ENCODE measurements at places on chromosomes 16 and 17.

DNA sequence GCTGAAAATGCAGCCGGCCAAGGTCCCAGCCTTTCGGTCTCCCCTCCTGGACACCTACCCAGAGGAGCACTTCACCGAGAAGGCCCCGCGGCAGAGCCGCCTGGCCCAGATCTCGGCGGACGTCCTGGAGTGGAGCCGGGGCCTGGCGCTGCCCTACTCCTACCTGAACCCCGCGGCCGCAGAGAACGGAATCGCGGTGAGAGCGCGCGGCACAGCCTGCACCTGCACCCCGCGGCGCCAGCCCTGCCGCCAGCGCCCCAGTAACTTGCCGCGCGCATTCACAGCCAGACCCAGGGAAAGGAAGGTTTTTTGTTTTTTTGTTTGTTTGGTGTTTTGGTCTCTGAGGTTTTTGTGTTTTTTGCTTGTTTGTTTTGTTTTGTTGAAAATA lies 15.2 kb downstream of the ALOX12B start:
- no peak for DNase-seq

- peak; percentile 34 for DNase-seq
Observed at GRCh38 chr17:39238311-39238972, 12.7 kb upstream of the STAC2 start.

- no peak for DNase-seq
Observed at GRCh38 chr16:78100112-78100467, 636 bp downstream of the WWOX start.

GRCh38 chr17:10063730-10064241 lies 134.6 kb downstream of the GAS7 start:
- no peak for DNase-seq

DNA sequence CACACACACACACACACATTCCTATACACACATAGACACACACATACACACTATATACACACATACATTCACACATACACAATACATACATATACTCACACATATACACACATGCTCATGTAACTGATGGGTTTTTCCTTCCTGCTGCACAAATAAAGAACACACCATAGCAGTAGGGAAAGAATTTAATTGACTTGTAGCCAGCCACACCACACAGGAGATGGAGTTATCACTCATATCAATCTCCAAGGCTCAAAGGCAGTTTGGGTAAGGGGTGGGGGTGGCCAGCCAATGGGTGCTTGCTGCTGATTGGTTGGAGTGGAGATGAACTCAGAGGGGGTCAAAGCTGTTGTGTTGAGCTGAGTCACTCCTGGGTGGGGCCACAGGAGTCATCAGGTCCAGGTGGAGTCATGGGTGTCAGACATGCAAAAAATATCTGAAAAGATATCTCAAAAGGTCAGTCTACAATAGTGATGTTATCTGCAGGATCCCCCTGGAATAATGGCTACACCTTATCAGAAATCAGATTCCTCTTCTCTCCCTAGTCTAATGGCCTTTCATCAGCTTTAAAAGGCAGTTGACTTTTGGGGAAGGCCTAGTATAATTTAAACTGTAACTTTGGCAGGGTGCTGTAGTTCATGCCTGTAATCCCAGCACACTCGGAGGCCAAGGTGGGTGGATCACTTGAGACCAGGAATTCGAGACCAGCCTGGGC lies 46.1 kb downstream of the WSB1 start:
- DNase-seq: no peak

- DNase-seq: peak; percentile 20
Observed at GRCh38 chr17:67139784-67140665, 95.7 kb downstream of the CACNG1 start.

GRCh38 chr16:51427085-51427484 lies 276.0 kb upstream of the SALL1 start:
- DNase-seq: no peak

DNA sequence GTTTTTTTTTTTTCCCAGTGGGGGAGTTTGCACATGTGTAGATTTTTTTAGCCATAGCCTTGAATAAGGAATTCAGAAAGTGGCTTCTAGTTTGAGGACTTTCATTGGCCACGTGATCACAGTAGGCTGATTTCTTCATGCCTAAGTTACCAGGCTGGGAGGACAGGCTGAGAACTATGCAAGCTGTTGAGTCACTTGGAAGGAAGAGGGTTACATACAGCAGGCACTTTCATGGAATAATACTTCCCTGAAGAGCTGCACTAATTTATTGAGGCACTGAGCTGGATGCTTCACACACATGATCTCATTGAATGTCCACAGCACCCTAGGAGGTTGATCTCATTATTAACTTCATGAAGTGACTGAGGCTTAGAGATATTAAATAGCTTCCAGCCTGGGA lies 22.8 kb downstream of the PRKCB start:
- no peak for DNase-seq

DNA sequence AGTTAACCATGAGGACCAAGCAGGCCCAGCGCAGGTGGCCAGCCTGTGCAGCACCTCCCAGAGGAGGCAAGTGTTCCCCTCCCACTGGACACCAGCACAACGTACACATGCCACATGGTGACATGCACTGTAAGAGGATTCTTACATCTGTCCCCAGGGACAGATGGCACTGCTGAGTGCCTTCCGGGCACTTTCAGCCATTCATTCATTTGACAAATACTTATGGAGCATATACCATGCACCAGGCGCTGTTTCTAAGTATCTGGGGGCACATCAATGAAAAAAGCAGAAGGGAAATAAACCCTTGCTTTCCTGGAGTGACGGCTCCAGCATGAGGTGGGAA lies 79.6 kb downstream of the GAS7 start:
- no peak for DNase-seq

GRCh38 chr17:66190738-66191592 lies 968 bp downstream of the CEP112 start:
- peak; percentile 24 for DNase-seq

GRCh38 chr17:43536236-43536992 lies 9.7 kb downstream of the ETV4 start:
- no peak for DNase-seq

- DNase-seq: peak; percentile 30
Observed at GRCh38 chr16:80720804-80721371, 83.5 kb downstream of the CDYL2 start.

DNA sequence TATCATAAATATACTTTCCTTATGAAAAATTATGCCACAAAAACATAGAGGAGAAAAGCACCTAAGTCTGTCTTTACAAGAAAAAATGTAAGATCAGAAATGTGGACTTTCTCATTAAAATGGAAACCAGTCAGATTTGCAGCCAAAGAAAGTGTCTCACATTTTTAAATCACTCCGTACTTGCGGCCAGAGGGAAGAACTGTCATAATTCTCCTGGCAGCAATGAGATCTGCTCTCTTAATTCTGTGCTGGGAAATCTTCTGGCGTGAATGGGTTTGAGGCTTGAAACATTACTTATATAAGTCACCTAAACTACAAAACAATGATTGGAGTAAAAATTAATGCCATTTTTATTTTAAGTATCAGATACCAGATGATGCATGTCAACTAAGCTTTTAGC lies 10.7 kb downstream of the C16orf95 start:
- DNase-seq: no peak

DNA sequence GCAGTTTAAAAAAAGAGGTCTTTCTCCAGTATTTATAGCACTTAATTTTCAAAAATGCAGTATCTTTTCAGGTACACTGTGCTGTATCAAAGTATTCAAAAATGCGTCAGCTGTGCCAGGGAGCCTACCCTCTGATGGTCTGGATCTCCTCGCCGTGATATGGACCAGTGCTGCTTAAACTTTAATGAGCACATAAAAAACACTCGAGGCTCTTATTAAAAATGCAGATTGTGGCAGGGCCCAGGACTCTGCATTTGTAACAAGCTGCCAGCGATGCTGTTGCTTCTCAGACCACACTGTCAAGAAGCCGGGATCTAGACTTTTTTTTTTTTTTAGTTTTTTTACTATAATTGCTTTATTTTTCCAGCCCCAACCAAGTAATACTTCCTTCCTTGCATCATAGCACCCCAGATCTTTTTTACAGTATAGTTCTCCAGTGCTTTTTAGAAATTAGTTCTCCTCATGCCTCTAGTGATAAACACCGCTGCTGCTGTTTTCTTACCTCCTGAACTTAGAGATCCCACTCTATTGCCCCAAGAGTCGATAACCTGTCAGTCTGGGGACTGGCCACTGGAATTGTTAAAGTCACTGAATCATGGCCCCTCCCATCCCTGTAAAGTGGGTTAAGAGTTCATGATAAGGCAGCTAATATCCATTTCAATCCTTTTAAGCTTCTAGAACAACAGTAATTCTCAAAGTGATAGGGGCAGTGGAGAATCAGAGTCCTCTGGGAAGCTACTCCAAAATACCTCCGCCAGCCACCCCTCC lies 1.6 kb upstream of the SMARCD2 start:
- no peak for DNase-seq

GRCh38 chr17:2033153-2033552 lies 3.2 kb downstream of the DPH1 start:
- peak; percentile 65 for DNase-seq

- DNase-seq: no peak
Observed at GRCh38 chr17:49717371-49717861, 9.7 kb upstream of the SLC35B1 start.

DNA sequence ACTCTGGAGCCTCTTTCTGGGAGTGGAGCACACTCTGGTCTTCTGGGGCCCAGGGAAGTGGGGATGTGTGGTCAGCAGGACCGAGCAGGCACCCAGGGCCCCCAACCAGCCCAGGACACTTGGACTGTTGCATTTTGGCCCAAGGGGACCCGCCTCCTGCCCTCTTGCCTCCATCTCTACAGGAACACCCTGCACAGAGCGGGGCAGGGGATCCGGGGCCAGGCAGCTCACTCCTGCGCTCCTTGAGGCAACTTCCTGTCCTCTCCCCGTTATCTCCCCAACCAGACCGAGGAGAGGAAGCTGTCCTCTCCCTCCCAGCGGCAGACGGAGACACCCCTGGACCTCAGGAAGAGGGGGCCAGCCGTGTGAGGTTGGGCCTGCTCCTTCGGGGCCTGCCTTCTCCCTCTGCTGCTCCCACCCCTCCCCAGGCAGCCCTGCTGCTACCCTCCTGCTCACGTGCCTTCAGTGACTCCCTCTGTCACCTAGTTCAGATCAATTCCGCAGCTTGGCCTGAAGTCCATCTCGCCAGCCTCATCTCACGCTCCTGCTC lies 10.0 kb upstream of the ATP2A3 start:
- no peak for DNase-seq

DNA sequence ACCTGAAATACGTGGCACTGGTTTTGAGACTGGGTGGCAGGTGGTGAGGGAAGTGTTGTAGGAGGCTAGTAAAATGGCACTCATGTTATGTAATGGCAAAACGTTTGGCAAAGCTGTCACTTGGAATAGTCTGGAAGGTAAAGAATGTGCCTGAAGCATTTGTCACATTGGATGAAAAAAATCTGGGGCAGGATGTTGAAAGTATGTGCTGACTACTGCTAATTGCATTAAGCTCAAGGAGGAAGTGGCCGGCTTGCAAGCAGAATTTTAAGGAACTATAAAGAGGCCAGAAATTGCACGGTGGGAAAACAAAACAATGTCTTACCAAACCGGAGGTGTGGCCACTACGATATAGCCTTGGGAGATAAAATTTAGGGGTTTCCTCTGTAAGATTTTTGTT lies 26.6 kb upstream of the NLRP1 start:
- no peak for DNase-seq

DNA sequence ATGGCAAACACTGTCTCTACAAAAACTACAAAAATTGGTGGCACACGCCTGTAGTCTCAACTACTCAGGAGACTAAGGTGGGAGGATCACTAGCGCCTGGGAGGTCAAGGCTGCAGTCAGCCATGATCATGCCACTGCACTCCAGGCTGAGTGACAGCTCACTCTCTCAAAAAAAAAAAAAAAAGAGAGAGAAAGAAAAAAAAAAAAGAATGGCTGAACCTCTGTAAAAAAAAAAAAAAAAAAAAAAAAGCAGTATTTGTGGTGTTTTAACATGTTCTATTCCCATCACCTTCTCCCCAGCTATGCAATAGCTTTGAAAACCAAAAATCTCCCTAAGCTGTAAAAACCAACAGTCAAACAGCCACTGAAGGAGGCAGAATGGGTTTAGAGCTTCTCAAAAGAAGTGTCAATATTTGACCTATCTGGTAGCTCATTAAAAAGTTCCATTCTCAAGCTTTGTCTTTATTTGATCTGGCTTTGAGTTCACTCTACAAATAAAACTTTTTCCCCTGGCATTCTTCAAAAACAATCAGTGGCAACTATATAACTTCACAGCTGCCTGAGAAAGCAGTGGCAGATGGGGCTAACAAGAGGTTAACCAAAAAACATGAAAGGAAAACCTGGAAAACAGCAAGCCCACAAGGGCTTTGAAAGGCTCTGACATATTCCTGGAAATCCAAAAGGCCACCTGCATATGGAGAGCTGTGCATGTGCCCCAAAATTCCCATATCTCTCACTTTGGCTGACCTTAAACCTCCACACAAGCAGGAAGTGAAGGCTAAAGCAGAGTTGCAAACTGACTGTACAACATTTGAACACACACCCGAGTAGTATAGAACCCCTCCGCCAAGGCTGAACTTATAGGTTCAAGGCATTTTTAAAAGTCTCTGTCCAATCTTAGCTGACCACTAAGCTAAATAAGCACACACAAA lies 36.0 kb downstream of the USP32 start:
- no peak for DNase-seq

- peak; percentile 5 for DNase-seq
Observed at GRCh38 chr17:33218698-33219601, 74.1 kb downstream of the ASIC2 start.

GRCh38 chr16:87917503-87917902 lies 18.8 kb downstream of the CA5A start:
- DNase-seq: no peak

- DNase-seq: no peak
Observed at GRCh38 chr17:50130559-50131305, 772 bp upstream of the SAMD14 start.

DNA sequence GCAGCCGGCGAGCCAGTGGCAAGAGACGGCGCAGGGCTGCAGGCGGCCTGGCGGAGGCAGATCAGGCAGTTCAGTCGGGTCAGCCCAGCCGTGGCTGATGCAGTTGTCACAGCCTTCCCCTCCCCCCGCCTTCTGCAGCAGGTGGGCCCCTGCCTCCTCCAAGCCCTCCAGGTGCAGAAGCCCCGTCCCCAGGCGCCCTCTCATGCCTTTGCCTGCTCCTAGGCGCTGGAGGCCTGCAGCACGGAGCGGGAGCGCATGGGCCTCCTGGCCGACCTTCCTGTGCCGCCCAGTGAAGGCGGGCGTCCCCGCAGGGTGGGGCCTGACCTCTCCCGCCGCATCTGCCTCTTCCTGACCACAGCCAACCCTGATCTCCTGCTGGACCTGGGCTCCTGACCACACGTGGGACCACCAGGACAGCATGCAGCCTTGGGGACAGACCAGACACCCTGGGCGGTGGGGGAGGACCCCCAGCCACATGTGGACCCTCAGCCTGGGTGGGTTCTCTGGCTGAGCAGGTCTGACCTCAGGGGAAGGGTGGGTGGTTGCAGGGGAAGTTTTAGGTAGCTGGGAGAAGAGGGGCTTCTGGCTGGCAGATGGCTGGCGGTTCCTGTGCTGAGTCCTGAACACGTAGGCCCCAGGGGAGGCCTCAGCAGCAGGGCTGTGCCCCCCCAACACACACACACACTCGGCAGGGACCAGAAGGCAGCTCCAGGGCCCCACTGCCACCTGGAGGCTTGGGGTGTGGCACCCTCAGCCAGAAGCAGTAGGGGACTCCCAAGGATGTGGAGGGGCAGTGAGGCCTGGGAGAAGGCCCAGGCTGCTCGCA lies 3.1 kb upstream of the MRPS34 start:
- no peak for DNase-seq
